ENCODE measurements at places on chromosomes 12 and 14.

DNA sequence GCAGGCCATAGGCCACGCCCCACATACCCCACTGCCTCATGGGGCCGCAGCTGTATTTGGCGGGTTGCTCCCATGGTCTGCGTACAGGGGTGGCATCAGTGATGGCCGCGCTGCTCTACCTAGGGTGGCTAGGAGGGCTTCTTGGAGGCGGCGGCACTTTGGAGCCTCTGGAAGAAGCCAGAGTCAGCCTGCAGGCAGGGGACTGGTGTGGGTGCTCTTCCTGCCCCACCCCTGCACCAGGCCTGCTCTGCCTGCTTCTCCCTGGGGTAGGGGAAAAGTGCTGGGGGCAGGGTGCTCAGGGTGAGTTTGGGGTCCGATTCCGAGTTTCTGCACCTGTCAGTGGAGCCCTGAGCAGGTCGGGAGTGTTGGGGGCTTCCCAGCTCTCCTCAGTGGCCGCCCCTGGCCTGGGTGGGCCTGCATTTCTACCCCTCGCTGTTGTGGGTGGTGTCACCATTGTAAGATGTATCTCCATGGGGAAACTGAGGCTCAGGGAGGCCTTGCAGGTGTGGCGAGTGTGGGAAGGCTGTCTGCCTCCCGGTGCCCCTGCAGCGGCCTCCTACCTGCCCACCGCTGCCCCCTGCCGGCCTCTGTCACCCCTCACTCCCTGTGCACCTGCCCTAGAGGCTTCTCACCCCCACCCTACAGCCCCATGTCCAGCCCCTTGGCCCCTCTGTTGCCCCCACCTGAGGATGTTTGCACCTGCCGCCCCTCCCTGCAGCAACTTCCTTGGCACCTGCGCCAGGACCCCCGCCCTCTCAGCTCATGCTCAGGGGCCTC is 5.5 kb downstream of the CEP170B start:
- DNase-seq, result no peak

DNA sequence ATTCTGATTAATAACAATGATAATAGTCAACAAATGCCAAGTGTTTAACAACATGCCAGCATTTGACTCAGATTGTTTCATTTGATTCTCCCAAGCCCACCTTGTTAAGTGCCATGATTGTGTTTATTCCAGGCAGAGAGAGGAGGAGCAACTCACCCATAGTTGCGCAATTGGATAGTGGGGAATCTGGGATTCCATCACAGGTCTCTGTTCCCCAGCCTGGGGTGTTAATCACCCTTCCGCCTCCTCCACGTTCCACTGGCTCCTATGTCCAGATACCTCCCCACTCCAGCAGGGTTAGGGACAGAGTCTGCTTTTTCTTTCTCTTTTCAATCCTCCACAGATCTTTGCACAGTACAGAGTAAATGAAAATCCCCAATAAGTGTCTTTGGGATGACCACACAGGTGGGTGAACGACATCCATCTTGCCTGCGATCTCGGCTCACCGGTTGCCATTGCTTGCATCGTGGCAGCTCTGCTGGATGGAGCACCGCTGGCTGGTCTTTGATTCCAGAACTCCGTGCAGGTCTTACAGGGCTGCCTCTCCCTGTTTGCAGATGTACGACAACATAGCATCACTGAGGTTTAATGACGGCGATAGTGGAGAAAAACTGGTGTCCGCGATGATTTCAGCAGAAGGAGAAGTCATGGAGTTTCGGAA is 78.8 kb downstream of the DNAH10 start:
- no peak for DNase-seq

DNA sequence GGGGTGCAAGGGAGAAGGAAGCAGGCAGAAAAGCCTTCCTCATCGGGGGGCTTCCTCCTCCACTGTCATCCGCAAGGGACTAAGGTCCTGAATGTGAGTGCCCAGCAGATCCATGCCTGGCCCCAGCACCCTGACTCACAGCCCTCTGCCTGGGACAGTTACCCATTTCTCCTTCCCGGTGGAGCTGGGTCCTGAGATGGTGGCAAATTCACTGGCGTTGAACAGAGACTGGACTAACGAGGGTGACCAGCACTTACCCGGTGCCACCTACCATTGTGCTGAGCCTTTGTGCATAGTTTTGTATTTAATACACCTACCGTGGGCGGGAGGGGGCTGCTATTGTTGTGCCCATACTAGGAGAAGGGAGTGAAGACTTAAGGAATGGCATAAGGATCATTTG is 30.9 kb upstream of the PLEKHG6 start:
- no peak for DNase-seq

DNA sequence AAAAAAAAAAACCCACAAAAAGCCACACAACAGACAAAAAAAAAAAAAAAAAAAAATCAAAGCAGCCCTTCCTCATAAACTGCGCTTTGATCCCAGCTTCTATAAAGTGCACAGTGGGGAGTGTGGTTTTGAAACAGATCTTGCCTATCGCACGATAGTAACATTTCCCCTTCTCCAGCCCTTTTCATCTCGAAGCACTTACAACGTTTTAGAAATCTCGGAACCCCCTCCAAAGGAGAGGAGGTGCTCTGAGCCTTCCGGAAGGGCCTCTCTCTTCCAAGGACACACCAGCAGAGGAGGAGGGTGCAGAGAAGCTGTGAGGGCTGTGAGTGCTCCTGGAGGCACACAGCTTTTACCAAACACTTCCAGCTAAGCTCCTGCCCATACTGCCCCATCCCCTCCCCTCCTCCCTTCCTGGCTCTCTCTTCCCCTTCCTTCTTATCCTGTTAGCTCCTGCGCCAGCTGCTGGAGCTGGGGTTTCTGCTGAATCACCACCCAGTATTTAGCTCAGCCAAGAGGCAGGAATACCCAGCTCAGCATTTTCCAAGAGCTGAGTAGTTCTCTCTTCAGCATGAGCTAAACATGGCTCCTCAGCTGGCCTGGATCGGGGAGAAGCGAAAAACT is 28.4 kb downstream of the SLC7A8 start:
- DNase-seq, result peak; percentile 61

GRCh38 chr12:60394665-60395064 is 798.8 kb downstream of the SLC16A7 start:
- peak; percentile 71 for DNase-seq

GRCh38 chr12:51694146-51694545 is 103.1 kb downstream of the SCN8A start:
- DNase-seq, result no peak

- DNase-seq, result no peak
Measured at GRCh38 chr14:77088645-77089044, 9.4 kb upstream of the CIPC start.

GRCh38 chr12:110638796-110639195 is 24.9 kb downstream of the TCTN1 start:
- DNase-seq, result no peak

- no peak for DNase-seq
Measured at GRCh38 chr12:2649201-2650030, 145.4 kb upstream of the FKBP4 start.

GRCh38 chr12:121829250-121829918 is 25.6 kb downstream of the SETD1B start:
- DNase-seq, result no peak

DNA sequence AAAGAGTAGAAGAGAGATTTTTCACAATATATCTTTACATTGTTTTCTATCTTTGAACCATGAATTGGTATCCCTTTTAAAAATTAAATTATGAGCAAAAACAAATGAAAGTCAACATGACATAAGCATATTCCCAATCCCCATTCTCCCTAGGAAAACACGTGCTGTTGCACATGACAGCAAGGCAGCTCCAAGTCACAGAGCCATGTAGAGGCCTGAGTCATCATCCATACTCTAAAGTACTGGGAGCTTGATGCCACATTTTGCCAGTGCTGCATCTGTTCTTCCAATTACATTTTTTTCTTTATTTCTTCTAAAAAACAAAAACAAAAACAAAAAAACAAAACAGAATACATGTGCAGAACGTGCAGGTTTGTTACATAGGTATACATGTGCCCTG is 115.2 kb downstream of the ITPR2 start:
- no peak for DNase-seq

- no peak for DNase-seq
Measured at GRCh38 chr12:2664721-2665577, 129.8 kb upstream of the FKBP4 start.

DNA sequence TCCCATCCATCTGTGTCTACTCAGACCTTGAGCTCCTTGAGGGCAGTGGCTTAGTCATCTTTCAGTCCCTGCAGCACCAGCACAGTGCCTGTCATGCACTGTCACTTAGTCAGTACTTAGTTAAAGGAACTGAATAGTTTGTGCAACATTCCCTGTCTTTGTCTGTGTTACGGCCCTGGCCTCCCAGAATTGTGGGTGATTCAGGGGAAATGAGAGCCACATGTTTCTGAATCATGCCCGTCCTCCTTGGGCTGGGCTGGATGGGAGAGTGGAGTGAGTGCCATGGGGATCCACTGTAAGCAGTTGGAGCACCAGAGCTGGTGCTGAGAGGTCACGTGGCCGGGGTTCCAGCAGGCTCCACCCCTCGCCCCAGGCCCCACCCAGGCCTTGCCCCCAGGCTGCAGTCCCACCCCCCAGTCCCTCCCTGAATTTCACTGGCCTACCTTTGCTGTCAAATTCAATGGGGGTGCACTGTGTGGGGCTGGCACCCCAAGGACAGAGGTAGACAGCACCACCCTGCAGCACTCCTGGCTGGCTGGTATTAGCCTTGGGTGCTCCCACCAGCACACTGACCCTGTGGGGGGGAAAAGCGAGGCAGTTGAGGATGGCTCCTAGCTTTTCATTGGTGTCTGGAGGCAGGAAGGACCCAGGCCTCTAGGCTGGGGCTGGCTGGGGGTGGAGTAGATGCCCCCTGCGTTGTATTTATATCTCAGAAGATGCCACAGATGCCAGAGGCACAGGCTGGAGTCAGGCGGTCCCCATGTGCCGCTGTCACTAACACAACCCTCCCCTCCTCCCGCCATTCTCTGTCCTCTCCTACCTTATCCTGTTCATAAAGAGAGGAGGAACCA is 7.5 kb downstream of the ITGA5 start:
- peak; percentile 77 for DNase-seq

GRCh38 chr12:77489331-77489970 is 341.2 kb upstream of the NAV3 start:
- no peak for DNase-seq

- DNase-seq, result no peak
Measured at GRCh38 chr12:121288986-121289385, 7.5 kb downstream of the CAMKK2 start.

DNA sequence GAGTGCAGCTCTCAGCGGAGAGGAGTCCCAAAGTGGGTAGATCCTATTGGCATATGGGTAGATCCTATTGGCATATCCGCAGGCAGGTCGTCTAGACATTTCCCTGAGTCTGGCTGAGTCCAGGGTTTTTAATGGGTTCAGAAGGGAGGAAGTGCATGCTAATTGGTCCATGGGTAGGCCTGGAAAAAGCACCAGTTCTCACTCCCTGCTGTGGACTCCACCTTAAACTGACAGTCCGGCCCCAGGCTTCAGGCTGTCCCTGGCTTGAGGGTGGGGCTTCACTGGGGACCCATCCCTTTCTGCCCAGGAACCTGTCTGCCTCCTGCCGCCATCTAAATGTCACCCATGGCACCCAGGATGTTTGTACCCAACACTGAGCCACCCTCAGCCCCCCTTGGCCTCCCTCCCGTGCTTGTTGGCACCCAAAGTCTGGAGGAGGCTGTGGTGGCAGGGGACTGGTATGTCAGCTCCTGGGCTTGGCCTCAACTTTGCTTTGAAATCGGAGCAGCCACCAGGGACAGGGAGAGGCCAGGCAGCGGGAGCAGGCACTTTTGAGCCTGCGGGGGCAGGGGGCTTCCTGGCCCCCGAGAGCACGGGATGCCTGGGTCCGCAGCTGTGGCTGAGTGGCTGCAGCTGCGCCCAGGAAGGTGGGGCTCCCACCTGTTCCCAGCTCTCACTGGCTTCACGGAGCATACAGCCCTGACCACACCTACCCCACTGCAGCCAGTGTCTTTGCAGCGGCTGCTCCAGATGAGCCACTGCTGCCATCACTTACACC is 29.6 kb upstream of the YAF2 start:
- DNase-seq, result no peak

- no peak for DNase-seq
Measured at GRCh38 chr14:64005822-64006221, 153.0 kb downstream of the SYNE2 start.

DNA sequence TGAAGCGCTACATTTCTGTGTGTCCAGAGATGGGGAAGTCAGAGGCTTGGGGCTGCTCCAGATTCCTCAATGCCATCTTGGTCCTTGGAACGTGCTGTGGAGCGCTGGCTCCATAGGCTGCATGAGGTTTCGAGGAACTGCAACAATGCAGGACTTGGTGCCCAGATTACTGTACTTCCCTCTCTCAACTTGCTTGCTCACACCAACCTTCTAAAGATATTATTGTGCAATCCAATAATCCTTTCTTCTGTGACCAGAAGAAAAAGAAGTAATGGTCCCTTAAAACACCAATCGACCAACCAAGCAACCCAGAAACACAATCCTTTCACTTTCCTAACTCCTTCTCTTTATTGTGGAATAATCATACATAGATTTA is 3.7 kb downstream of the PRICKLE1 start:
- no peak for DNase-seq

DNA sequence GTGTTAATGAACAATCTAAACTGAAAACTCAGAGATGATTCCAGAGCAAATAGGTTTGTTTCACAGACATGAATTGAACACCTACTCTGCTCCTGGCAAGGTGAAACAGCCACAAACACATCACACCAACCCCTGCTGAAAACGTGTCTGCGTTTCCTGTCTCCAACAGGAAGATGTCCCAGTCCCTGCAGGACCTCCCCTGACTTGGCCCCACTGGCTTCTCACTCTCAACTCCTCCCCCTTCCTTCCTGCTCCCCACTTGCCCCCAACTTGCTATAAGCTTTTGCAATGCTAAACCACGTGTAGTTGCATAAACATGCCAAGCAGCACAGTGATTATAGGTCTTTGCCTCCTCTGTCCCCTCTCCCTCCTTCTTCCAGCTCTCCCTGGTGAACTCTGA is 567.6 kb downstream of the BCL11B start:
- no peak for DNase-seq

- DNase-seq, result no peak
Measured at GRCh38 chr12:26401874-26402273, 206.5 kb downstream of the SSPN start.

DNA sequence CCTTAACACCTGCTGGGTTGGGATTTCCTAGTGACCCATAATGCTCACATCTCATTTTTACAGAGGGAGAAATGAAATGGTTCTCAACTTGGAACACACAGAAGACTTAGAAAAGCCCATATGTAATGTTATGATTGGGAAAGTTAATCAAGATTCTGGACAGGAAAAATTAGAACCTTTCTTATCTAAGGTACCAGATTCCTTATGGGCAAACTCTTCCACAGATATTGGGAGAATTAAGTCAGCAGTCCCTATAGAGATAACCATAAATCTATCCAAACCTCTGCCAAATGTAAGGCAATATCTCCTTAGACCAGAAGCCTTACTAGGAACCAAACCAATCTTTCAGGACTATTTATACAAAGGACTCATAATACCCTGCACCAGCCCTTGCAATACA is 13.9 kb upstream of the PSMC1 start:
- no peak for DNase-seq

GRCh38 chr14:71078500-71078899 is 171.2 kb downstream of the PCNX1 start:
- no peak for DNase-seq

DNA sequence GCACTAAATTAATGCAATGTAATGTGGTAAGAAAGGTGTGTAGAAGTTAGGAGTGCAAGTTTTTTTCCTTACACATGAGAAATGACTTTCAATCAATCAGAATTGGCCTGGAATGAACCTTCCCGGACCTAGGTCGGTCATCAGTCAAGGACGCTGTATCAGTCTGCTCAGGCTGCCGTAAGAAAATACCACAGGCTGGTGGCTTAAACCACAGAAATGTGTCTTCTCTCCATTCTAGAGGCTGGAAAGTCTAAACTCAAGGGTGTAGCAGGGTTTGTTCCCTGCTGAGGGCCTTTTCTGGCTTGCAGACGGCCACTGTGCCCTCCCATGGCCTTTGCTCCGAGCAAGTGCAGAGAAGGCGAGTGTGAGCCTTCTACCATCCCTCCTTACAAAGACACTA is 86.6 kb upstream of the DYNC1H1 start:
- no peak for DNase-seq

All from AG04449 (cell line).